A549 treated with GW870086 at 1 μM for 4 hours (cell line): ENCODE measurements at places on chromosomes 7 and 10. TPM values are rescaled to one million over a fixed set of nuclear protein-coding genes. Genes with fewer than 3 reads are reported as not detected.

TMEM213 gene
- not detected in 5 replicates for total RNA-seq

CPA4 gene
- total RNA-seq, result 3.2 to 5.4 TPM (median 4.7 TPM) in 5 replicates

SLC16A12 gene
- total RNA-seq, result 0.19 to 0.78 TPM (median 0.32 TPM) in 5 replicates

NDUFB8 gene
- 271 to 293 TPM (median 282 TPM) in 5 replicates for total RNA-seq

AGAP3 gene
- total RNA-seq, result 48.5 to 63.7 TPM (median 58.1 TPM) in 5 replicates

SEMA3C gene
- total RNA-seq, result 44.9 to 71.7 TPM (median 64.4 TPM) in 5 replicates

ASB4 gene
- 0.14 to 0.37 TPM (median 0.22 TPM) in 5 replicates for total RNA-seq

CNNM1 gene
- 24.0 to 32.5 TPM (median 30.1 TPM) in 5 replicates for total RNA-seq

LRGUK gene
- 0.23 to 0.60 TPM (median 0.34 TPM) in 5 replicates for total RNA-seq

BLNK gene
- total RNA-seq, result not detected in 5 replicates

CDC14C gene
- 0.05 TPM in 1 of 5 replicates, not detected in the others for total RNA-seq

CRHR2 gene
- 0.05 to 0.07 TPM in 2 of 5 replicates, not detected in the others for total RNA-seq

TMEM270 gene
- 0.32 TPM in 1 of 5 replicates, not detected in the others for total RNA-seq

CALD1 gene
- total RNA-seq, result 82.0 to 138 TPM (median 121 TPM) in 5 replicates

OR2A1 gene
- not detected in 5 replicates for total RNA-seq

DNAJC30 gene
- 8.2 to 10.7 TPM (median 10.2 TPM) in 5 replicates for total RNA-seq

NPFFR1 gene
- 0.05 TPM in 1 of 5 replicates, not detected in the others for total RNA-seq

ACTL6B gene
- not detected in 5 replicates for total RNA-seq

PKD2L1 gene
- total RNA-seq, result 0.06 to 0.39 TPM (median 0.08 TPM) in 4 of 5 replicates, not detected in the other

BCL7B gene
- total RNA-seq, result 60.4 to 75.8 TPM (median 68.4 TPM) in 5 replicates
